ENCODE measurements at places on chromosomes 4 and X. TPM values are rescaled to one million over a fixed set of nuclear protein-coding genes. Genes with fewer than 3 reads are reported as not detected.

Gene PROM1
- total RNA-seq = 3.2 TPM

DNA sequence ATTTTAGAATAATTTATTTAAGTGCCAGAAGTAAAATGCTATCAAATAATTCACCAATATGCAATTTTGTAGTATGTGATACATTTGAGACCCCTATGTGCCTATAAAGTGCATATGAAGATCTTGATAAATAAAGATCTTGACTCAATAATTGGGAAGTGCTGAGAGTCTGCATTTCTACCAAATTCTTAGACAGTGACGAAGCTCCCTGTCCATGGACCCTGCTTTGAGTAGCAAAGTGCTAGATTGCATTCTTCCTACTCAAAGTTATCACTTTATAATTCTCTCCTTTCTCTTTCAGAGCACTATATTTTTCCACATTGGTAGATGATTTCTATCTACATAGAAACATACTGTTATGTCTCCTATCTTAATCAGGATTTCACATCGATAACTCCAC, 1393.9 kb downstream of the ARAP2 start:
- no peak for DNase-seq

DNA sequence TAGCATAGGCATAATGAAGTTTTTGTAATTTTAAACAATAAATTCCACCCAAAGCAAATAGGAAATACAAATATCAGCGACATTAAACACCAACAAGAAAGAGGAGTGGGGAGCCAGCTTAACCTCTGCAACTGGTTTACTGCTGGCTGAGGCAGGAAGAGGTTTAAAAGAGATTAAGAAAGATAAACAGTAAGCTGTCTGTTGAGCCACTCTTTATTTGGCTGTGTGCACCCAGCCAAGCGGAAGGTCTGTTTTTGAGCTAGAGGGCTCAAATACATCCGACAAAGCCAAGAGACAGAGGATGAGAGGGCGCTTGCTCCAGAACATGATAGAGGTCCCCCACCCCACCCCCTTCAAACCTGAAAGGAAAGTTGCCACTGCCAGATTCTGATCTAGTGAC, 191.4 kb downstream of the MGST2 start:
- DNase-seq = no peak

GRCh38 chr4:52111995-52112394, 60.9 kb downstream of the SPATA18 start:
- DNase-seq = no peak

DNA sequence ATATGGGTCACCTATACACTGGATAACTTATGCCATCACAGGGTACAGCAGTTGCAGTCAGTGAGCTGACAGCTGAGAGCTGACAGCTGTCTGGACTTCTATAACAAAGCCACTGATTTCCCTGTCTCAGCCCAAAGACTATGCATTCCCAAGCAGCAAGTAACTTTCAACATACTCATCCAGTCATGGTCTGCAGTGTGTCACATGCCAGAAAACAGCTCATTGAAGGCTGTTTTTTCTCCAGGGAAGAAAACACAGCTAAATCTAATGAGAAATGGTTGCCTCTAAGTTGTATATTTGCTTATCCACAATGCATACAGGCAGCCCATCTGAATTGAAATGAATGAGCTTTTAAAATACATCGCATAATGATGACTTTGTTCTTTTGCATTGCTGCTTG, 6.3 kb downstream of the KIAA1210 start:
- no peak for DNase-seq
